ENCODE measurements at places on chromosomes 3 and 15.

GRCh38 chr15:64895285-64896065, 16.2 kb upstream of the ANKDD1A start:
- DNase-seq = peak; percentile 68

- no peak for DNase-seq
These were observed 20.6 kb upstream of the KBTBD12 start for GRCh38 chr3:127894481-127894880.

DNA sequence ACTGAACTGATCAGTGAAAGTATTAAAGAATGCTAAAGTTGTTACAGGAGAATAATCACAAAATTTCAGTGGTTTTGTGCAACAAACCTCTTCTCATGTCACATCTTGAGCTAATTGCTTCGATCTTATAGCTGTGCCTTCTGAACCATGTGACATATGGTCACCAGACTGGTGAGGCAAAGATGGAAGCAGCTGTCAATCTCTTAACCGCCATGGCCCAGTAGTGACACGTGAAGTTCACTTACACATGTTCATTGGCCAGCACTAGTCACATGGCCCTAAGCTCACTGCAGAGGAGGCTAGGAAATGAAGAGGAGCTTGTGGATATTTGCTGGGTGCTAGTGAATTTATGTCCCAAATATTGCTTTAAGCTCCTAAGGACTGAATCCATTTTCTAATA, 32.5 kb downstream of the BOC start:
- peak; percentile 71 for DNase-seq

DNA sequence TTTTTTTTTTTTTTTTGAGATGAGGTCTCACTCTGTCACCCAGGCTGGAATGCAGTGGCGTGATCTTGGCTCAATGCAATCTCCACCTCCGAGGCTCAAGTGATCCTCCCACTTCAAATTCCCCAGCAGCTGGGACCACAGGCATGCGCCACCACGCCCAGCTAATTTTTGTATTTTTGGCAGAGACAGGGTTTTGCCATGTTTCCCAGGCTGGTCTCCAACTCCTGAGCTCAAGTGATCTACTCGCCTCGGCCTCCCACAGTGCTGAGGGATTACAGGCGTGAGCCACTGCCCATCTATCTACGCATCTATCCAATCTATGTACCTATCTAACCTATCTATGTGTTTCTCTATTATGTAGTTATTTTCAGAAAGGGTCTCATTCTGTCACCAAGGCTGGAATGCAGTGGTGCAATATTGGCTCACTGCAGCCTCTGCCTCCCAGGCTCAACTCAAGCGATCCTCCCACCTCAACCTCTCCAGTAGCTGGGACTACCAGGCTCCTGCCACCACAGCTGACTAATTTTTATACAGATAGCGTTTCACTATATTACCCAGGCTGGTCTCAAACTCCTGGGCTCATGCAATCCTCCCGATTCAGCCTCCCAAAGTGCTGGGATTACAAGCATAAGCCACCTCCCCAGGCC, 20.2 kb upstream of the GPX1 start:
- DNase-seq = no peak

- peak; percentile 80 for DNase-seq
These were observed 31.8 kb downstream of the FSTL1 start for GRCh38 chr3:120418866-120419490.

GRCh38 chr3:98796334-98796733, 33.2 kb downstream of the ST3GAL6 start:
- DNase-seq = no peak

Data from NCI-H524 (cell line).